Kasumi-1 (cell line): ENCODE measurements at places on chromosomes 6 and 20.

DNA sequence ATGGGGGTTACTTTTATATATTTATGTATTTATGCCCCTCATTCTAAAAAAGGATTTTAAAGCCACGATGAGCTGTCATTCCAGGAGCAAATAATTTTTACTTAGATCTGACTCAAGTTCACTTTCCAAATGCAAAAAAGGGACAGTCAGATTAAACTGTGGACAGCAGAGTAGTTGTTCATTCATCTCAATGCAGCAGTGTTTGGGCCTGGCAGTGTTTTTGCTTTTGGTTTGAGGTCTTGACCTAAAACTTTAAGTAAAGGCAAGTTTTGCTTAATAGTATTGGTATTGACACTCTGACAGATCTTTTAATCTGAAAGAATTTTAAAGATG, 13.9 kb downstream of the JARID2 start:
- DNase-seq = no peak

GRCh38 chr6:146543940-146544615, 445 bp downstream of the RAB32 start:
- DNase-seq = peak; percentile 39

- DNase-seq = no peak
Measured at GRCh38 chr6:282177-282866, 10.0 kb upstream of the DUSP22 start.

- DNase-seq = no peak
Measured at GRCh38 chr20:61405007-61405406, 152.9 kb downstream of the CDH4 start.

- no peak for DNase-seq
Measured at GRCh38 chr6:139983555-139984276, 609.3 kb upstream of the CITED2 start.

DNA sequence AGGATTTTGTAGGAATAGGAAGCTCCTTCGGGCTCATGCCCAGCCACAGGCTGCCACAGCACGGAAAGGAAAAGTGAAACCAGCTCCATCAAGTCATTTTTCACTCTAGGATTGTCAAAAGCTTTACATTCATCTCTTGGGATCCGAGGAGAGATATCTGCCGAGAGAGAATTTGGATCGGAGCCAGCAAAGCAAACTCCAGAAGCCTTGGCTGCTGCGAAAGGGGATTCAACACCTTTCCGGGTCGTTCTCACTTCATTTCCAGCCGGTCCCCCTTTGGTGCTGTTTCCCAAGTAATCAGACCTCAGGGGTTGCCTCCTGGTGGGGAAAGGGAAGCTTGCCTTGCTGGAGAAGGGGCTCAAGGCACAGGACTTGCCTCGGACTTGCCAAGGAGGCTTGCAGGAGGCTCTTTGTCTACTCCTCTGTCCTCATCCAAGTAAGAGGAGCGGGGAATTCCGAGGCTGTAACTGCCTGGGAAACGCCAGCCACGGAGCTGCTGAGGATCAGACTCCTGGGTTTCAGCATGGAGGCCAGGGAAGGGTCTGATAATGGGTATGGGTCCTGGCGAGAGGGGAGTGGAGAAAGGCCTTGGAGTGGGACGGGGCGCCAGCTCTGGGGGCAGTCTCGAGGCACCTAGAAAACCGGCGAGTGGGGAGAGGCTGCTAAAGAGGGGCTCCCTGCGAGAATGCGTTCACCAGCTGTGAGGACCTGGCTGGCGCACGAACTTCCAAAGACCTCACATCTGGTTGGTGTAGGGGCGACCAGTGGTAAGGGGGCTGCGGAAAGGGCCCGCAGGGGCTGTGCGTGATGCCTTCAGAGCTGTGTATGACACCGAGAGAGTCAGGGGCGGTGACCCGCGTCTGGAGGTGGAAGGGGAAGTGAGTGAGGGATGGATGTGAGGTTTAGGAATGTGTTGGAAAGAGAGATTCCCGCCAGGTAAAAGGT, 702 bp downstream of the ETV7 start:
- DNase-seq = peak; percentile 1

- peak; percentile 24 for DNase-seq
Measured at GRCh38 chr6:63415286-63415685, 95.5 kb upstream of the LGSN start.

GRCh38 chr20:47969426-47969825, 184.1 kb upstream of the SULF2 start:
- DNase-seq = no peak

GRCh38 chr20:51426718-51427650, 115.5 kb downstream of the NFATC2 start:
- DNase-seq = no peak

- no peak for DNase-seq
Measured at GRCh38 chr6:154598399-154598798, 87.9 kb upstream of the CNKSR3 start.

- no peak for DNase-seq
Measured at GRCh38 chr6:3440911-3441310, 15.9 kb downstream of the SLC22A23 start.

DNA sequence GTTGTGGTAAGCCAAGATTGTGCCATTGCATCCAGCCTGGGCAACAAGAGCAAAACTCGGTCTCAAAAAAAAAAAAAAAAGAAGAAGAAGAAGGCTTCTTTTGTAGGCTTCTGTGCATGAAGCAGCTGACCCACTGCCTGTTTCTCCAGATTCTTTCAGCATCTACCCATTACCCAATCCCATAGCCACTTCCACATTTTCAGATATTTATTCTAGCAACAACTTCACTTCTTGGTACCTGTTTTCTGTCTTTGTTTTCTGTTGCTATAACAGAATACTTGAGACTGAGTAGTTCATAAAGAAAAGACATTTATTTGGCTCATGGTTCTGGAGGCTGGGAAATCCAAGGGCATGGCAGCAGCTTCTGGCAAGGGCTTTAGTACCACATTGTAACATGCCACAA, 95.3 kb upstream of the SGK1 start:
- DNase-seq = no peak

DNA sequence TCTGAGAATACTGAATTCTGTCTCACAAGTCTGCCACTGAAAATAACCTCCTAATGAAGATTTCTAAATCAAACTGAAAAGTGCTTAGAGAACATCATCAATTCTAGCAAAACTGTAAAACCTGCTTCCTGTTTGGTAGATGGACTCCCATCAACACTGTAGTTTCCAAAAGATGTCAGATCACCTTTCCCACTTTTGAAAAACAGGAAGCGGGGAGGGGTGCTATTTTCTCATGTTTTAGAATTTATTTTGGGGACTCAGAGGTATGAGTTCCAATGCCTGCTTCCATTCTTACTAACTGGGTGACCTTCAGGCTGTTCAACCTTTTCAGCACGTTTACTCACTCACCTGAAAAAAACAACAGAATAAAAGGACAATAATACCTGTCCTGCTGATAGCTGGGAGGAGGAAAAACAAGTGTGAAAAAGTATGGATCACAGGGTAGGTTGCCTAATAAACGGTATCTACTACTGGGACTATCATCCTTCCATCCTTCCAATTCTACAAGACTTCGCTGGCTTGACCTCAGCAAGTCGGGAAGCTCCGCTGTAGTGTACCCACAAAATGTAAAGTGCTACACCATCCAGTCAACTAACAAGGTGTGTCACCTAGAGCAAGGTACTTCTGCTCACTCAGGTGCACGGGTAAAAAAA, 1.1 kb downstream of the ATP5F1E start:
- DNase-seq = no peak

- DNase-seq = no peak
Measured at GRCh38 chr6:35500782-35501181, 3.9 kb upstream of the TEAD3 start.

- DNase-seq = no peak
Measured at GRCh38 chr6:27847706-27848105, 64.5 kb downstream of the OR2B2 start.

DNA sequence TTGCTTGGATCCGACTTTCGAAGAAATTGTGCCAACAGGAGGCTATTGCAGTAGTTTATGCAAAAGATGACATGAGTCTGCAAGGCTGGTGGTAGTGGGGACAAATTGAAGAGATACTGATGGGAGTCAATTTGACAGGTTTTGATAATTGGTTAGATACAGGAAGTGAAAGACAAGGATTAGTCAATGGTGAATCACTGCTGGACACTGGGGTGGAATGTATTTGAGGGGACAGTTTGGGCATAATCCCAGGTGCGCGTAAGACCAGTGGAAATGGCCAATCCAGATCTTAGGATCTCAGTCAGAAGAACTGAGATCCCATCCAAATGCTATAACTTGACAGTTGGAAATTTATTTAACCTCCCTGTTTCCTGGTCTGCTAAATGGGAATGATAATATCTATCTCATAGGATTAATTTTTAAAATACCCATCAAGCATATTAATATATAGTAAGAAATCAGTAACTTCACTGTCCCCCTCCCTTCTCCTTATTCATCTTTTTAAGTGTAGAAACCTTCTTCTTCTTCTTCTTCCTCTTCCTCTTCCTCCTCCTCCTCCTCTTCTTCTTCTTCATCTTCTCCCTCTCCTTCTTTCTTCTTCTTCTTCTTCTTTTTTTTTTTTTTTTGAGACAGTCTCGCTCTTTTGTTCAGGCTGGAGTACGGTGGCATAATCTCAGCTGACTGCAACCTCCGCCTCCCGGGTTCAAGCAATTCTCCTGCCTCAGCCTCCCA, 30.9 kb upstream of the ERVFRD-1 start:
- no peak for DNase-seq

DNA sequence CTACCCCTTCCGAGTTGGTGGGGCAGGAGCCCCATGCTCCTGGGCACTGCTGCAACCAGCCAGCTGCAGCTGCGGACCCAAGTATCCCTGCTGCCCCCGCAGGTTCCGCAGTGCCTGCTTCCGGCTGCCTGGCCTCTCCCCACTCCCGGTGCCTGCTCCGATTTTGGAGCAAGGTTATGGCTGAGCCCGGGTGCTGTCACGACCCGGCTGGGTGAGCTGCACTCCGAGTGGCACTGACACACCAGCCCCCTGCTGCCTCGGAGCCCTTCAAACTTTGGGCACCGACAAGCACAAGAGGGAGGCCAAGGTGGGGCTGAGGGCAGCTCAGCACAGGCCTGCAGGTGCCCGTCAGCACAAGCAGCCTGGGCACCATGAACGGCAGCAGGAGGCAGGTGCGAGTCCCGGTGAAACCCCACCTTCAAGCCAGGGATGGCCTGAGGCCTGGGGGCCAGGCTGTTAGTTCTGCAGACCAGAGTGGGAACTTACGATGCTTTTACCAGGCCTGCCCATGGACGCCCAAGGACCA, 25.9 kb upstream of the HACE1 start:
- no peak for DNase-seq
